Ureter (tissue), 1 donor: ENCODE measurements at places on chromosomes 2 and 18. TPM values are rescaled to one million over a fixed set of nuclear protein-coding genes. Genes with fewer than 3 reads are reported as not detected.

Gene RMND5A
- total RNA-seq: 23.1 TPM

GRCh38 chr2:191894681-191895147 lies 47.8 kb upstream of the CAVIN2 start:
- no peak for DNase-seq

Gene CKAP2L
- total RNA-seq: 1.2 TPM

DNA sequence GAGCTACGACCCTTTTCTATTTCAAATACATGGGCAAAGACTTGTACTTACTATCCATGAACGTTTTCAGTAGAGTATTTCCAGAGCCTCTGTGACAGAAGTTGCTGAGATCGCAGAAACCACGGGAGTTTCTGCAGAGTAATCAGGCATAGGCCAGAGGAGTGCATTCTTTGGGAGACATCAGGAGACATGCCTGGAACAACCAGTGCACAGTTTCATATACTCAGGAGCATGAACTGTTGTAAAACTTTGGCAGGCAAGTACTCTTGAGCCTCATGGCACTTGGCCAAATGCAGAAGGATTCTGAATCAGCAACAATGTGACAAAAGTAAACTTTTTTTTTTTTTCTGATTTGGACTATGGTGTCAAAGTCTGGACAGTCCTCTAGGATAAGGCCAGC lies 307.1 kb downstream of the GRB14 start:
- DNase-seq: no peak

- DNase-seq: no peak
These were observed 336.2 kb downstream of the ZEB2 start for GRCh38 chr2:144183727-144184126.

DNA sequence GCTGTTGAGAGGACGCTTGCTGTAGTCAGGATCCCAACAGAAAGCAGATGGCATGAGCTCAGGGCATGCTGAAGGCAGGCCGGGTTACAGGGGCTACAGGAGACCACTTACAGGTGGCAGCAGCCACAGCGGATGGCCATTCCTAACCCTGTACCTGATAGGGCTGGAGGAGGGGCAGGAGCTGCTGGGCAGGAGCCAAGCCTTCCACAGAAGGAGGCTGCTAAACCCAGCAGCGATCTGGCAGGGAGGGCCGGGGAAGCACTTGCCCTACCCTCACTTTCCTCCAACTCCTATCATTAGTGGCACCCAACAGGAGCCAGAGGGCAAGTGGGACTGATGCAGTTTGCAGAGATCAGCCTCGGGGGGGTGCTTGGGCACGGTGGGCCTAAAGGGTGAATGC lies 2.0 kb downstream of the ASB18 start:
- no peak for DNase-seq

DNA sequence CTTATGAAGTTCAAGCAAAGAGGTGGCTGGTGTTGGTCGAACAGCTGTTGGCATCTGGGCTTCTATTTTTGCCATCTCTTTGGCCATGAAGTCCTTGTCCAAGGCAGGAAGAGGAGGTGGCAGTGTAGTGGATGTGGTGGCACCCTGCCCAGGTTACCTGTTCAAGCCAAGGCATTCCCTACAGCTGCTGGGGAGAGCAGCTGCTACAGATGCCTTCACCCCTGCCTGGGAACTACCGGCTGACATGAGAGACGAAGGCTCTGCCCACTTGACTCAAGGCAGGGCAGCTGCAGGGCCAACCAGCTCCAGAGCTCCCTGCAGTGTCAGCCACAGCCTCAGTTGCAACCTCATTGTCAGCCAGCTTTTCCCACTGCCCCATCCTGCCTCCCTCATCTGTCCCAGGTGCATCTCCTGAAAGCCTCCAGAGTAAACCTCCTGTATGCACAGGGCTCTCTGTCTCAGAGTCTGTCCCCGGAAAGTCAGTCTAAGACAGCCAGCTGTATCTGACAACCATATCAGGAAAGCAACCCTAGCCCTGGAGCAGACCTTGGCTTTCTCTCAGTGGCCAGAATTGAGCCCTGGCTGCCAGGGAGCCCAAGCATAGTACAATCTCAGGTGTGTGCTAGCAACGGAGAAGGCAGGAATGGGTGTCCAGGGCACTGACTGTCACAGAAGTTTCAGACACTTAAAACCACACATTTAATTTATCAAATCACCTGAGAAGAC lies 115.9 kb downstream of the RPIA start:
- DNase-seq: no peak

GRCh38 chr18:40930211-40930882 lies 1024.7 kb upstream of the PIK3C3 start:
- no peak for DNase-seq

Gene TLX2
- not detected for total RNA-seq

DNA sequence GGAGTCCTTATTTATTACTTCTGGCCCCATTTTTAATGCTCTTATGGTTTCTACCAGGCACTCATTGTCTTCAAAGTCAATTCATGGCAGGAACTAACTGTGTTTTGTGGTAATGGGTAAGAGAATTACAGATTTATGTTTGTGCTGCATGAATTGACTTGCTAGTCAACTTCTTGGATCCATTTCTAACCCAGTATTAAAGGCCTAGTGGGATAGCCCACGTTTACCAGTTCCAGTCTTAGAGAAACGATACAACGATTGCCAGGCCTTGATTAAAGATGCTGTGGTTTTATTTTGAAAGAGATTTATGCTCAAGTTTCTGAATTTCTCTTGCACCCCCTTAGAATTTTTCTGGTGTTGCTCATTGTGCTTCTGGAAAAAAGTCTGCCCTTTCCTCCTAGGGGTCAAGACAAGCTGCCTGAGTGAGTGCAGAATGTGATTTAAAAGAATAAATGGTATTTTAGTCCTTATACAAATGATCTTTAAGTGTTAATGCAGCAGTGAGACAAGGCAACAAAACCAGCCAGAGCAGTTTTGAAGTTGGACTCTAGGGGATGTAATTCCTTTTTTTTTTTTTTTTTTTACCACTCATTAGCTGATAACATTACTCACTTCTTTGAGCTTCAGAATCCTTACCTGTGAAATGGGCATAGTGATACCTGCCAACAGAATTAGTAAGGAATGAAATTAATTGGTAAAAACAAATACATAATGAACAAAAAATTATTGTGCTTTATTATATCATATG lies 101.5 kb downstream of the ARHGAP15 start:
- no peak for DNase-seq

Gene SERPINB4
- not detected for total RNA-seq

GRCh38 chr2:8196316-8196715 lies 485.5 kb upstream of the ID2 start:
- no peak for DNase-seq
